ENCODE measurements at places on chromosomes 12 and 14.

DNA sequence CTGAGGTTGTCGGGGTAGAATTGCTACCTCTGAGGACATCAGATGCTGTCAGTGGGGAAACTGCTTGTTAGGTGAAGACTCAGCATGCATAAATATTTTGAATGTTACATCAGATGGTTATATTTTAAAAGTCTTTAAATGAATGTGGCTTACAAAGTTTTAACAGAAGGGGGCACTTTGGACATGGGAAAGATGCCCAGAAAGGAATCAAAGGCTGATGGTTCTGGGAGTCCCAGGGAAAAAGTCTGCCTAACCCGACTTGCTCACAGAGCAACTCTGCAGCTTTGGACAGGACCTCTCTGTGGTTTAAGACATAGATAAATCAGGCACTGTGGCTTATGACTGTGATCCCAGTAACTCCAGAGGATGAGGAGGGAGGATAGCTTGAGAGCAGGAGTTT is 474.9 kb downstream of the ATP23 start:
- peak; percentile 33 for DNase-seq

DNA sequence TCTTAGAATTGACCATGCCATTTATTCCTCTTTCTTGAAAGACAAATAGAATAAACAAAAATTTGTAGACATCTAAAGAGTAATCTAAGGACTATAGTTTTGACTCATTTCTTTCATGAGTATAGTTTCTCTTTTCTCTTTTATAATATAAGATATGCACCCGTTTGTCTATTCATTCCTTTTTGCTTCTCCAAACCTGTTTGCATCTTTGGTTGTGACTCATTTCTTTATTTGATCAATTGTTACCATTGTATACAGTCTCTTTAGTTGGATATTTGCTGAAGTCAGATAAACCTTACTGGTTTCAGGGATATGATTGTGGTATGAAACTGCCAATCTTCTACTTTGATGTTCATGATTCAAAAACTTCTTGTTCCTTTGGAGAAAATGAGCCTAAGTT is 268.7 kb downstream of the FBXL14 start:
- peak; percentile 73 for DNase-seq

- no peak for DNase-seq
Measured at GRCh38 chr12:69732088-69732487, 6.6 kb upstream of the RAB3IP start.

DNA sequence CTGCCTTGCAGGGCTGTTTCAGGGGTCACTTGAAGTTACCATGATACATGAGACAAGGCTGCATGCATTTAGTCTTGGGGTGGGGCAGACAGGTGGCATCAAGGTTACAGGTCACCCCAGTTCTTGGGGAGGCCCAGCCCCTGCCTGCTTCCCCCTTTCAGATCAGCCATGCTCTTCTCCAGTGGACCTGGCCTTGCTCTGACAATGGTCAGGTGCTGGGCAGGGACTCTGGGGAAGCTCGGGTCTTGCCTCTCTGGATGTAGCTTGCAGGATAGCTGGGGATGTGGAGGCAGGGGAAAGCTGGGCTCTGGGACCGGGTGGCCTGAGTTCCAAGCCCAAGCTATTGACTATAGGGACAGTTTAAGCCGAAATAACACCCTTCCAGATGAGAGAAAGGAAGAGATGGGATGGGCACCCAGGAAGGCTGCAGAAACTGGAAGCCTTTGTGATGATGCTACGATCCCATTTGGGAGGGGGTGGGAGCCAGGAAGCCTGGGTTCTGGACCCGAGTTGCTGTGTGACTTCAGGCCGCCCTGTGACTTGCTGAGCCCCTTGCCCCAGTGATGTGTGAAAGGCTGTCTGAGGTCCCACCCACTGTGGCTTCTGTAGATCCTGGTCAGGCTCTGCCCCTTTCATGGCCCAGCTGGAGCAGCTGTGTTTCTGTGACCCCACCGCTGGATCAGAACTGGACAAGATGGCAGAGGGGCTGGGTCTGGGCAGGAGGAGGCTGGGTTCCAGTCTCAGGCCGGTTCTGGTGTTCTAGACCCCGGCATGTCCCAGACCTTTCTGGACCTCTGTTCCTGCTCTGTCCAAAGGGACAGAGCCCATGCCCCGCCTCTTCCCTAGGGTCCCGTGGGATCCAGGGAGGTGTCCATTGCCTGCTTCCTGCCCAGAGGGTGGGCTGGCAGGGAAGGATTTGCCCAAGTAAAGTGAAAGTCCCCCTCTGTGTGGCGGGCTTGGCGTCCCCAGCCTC is 2.1 kb downstream of the TNFAIP2 start:
- no peak for DNase-seq

- DNase-seq = no peak
Measured at GRCh38 chr12:103560604-103561101, 26.4 kb upstream of the STAB2 start.

DNA sequence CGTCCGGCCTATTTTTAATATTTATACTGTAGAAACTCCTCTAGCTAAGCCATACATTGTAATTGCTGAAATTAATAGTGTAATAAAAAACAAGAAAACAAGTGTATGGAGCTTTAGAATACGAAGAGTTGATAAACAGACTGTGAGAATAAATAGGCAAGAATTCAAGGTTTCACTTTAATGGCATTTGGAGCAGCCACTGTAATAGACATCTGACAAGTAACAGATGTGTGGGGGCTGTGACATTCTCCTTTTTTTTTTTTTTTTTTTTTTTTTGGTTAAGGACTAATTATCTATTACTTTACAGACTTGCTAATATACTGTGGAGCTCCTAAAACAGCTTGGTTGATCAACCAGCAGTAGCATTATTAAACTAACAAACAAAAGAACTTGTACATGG is 42.1 kb upstream of the CFAP54 start:
- no peak for DNase-seq

- no peak for DNase-seq
Measured at GRCh38 chr12:94663702-94664101, 13.3 kb upstream of the TMCC3 start.

- DNase-seq = no peak
Measured at GRCh38 chr12:61514016-61514415, 746.2 kb upstream of the USP15 start.

- no peak for DNase-seq
Measured at GRCh38 chr12:44372259-44372658, 503.9 kb downstream of the NELL2 start.

DNA sequence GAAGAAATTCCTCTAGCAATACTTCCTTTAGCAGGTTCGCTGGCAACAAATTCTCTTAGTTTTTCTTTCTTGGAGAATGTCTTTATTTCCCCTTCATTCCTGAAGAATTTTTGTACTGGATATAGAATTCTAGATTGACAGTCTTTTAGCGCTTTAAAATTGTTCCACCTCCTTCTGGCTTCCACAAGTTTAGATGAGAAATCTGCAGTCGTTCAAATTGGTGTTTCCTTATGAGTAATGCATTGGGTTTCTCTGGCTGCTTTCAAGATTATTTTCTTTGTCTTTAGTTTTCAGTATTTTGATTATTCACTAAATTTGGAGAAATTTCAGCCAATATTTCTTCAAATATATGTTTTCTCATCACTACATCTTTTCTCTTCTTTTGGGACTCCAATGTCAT is 33.3 kb upstream of the FGF6 start:
- DNase-seq = no peak

GRCh38 chr14:81784084-81784483 is 250.4 kb upstream of the SEL1L start:
- DNase-seq = no peak

DNA sequence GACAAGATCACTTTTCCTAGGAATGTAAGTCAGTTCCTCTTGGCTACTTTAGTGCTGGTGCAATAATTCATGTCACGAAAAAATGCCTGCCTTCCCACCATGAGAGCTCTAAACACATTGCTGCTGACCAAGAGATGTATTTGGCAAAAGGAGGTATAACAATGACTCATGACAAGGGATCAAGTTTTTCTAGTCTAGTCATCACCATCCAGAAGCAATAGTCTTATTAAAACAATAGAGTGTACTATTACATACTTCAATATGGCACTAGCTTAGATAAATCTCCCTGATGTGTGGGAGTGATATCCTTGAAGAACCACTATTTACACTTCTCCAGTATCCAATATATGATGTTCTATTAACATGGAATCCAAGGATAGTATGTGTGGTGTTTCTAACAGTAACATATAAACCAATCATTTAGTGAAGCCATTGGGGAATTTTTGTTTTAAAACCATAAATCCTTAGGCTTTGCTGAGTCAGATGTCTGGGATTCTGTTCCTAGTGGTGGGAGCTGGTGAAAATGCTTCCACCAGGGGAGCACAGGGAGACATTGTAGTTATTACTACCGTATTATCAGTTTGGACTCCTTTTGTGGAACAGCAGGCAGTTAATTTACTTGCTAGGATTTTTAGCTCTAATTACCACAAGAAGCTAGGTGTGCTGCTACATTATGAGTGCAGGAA is 1387.5 kb downstream of the LRFN5 start:
- no peak for DNase-seq

DNA sequence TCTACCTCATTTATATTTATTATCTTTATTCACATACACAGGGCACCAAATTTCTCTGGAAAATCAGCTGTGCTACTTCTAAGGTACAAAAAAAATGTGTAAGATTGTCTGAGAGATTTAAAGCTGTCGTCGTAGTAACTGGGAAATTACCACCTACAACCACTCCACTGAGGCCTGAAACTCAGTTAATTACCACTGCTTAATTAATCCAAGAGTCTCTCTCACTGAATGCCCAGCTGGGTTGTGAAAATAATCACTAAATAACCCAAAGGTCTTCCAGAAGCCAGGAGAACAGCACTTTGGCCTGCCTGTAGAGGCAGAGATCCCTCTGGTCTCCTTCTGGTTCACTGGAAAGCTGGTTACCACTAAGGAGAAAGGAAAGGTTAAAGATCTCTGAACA is 207.2 kb upstream of the TMPO start:
- no peak for DNase-seq

DNA sequence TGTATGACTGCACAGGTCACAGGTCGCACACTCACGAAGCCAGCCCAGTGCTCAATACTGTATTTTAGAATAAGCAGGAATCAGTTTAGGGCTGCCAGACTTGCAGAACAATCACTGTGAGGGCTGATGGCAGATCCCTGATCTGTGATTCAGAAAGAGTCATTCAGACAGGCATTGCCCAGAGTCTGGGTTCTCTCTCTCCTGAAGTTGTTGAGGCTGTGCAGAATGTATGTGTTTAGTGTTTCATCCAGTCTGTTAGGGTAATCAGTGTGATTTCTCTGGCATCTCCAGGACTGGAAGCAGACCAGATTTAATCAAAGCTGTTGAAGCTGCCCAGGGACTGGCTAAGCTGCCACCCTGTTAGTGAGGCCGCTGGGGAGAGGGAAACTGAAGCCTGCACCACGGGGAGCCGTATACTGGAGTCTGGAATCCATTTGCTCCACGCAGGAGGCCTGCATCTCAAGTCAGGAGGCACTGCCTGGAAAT is 69.3 kb downstream of the ETV6 start:
- no peak for DNase-seq

DNA sequence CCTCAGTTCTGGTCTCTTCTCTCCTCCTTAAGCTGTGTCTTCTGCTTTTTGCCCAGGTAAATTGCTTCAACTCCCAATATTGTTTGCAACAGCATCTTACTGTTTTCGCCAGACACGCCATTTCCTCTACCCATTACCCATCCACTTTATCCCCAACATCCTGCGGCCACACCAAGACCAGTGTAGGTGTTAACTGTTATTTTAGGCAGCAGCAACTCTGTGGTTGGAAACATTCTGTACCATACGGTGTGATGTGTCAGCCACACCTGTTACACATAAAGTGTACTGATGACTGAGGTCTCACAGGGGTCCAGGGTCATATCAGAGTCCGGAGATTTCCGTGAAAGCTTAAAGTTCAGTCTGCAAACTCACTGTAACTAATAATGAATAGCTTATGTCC is 21.8 kb upstream of the KLRD1 start:
- no peak for DNase-seq

- DNase-seq = peak; percentile 1
Measured at GRCh38 chr12:125381373-125381772, 316.1 kb downstream of the AACS start.

DNA sequence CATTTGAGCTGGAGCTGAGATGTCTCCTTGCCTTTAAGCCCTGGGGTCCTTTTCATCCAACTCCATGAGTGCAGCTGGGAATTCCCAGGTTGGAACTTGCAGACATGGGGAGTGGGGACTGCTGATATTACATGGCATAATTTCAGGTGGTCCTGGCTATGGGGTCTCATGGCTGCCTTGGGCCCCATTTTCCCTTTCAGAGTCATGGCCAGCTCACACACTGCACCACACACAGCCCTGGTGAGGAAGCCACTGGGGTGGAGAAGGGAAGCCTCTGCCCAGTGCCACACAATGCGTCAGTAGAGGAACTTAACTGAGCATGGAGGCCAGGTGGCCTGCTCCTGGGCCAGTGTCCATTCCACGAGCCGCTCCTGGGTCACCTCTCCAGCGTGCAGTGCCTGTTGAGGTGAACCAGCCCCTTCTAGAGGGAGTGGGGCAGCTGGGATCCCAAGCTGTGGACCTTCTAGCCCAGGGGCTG is 17.3 kb upstream of the KRT86 start:
- DNase-seq = no peak

DNA sequence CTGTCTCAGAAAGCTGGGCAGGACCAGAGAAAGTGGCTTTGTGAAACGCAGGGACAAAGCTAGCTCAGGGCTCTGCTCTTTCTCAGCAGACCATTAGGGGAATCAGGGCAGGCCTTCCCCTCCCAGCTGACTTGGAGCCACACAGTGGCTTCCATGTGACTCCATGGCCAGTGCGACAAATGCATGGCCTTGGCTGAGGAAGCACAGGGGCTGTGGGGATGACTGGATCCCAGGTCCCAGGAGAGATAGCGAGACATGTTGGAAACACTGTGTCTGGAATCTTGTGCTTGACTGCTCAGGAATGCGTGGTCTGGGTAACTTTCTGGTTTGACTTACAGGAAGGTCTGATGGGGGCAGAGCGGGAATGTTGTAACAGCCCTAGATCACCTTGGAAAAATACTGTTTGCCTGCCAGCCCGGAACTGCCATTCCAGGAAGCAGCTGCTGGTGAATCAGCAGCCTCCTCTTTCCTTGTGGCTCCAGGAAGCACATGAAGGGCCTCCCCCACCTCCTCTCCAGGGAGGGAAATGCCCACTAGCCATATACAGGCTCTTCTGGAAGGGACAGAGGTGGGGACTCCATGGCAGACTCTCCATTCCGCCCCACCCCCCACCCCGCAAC is 133.5 kb upstream of the HIF1A start:
- no peak for DNase-seq

DNA sequence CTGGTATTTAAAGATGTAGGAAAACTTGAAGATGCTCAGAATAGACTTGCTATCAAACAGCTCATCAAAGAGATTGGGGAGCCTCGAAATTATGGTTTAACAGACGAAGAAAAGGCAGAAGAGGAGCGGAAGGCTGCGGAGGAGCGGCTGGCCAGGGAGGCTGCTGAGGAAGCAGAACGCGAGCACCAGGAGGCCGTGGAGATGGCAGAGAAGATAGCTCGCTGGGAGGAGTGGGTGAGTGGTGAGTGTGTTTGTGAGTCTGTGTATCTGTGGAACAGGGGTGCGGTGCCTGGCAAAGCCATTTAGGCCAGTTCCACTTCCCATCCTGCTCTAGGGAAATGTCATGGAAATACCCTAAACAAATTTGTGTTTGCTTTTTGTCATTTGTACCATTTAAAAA is 19.2 kb upstream of the PAPOLA start:
- peak; percentile 29 for DNase-seq

- peak; percentile 62 for DNase-seq
Measured at GRCh38 chr14:36069535-36069900, 107.0 kb downstream of the PTCSC3 start.

- DNase-seq = no peak
Measured at GRCh38 chr12:66503746-66504145, 175.1 kb downstream of the GRIP1 start.

GRCh38 chr14:75522224-75522982 is at the start of gene BATF:
BATF (plus strand) TSS chr14:75522469; CDS start chr14:75522683, 214 bp downstream.
- peak; percentile 39 for DNase-seq

- no peak for DNase-seq
Measured at GRCh38 chr12:58443981-58444371, 476.3 kb downstream of the LRIG3 start.

Measured in OCI-M1 (cell line).